A673 (cell line): ENCODE measurements at places on chromosomes 3 and 15.
A peak's percentile ranks its signal among the peaks of the same experiment; 100 is the strongest.

DNA sequence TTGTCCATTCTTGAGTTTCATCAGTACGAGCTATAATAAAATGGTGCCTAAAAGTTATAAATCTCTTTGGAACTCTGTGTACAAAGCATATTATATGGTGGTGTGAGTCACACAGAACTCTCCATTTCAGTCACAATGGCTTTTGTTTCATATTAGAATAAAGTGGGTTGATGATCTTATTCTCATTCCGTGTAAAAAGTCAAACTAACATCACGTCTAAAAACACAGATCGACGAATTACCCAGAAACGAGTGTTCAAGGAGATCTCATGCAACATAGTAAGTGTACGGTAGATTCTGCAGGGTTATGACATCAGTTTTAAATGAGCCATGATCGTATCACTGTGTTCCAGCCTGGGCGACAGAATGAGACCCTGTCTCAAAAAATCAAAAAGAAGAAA lies 122.4 kb downstream of the FOXP1 start:
- H3K36me3 ChIP-seq = no peaks in the 10 kb centered on the region
- no peak overlapping the region for H3K4me3 ChIP-seq
- no peaks in the 10 kb centered on the region for H3K27me3 ChIP-seq
- DNase-seq = no peak
- no peaks in the 10 kb centered on the region for H3K4me1 ChIP-seq

GRCh38 chr3:53137835-53138446 lies 7.7 kb upstream of the RFT1 start:
- no peaks in the 10 kb centered on the region for H3K36me3 ChIP-seq
- H3K4me3 ChIP-seq = no peak overlapping the region
- no peaks in the 10 kb centered on the region for H3K4me1 ChIP-seq

- H3K4me3 ChIP-seq = no peak overlapping the region
- DNase-seq = peak; percentile 75
- H3K4me1 ChIP-seq = no peaks in the 10 kb centered on the region
- H3K36me3 ChIP-seq = no peaks in the 10 kb centered on the region
- H3K27ac ChIP-seq = no peak overlapping the region
Observed at GRCh38 chr15:57861034-57861638, 154.6 kb downstream of the POLR2M start.

DNA sequence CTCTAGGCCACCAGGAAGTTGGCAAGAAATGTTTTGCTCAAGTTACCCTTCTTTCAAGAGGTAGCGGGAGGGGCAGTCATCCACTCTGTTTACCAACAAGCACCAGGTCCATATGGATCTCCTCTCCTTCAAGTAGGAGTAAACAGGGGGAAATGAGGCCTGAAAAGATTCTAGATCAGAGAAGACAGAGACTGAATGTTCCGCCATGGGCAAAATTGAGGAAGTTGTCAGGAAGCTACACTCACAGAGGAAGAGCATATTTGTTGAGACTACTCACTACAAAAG lies 81.6 kb downstream of the KLF15 start:
- DNase-seq = no peak
- no peak overlapping the region for H3K27ac ChIP-seq
- H3K27me3 ChIP-seq = no peaks in the 10 kb centered on the region

GRCh38 chr15:63488398-63488960 lies 15.9 kb upstream of the USP3 start:
- DNase-seq = no peak
- peaks cover 16% of the 10 kb centered on the region for H3K4me1 ChIP-seq
- no peaks in the 10 kb centered on the region for H3K36me3 ChIP-seq
- H3K27me3 ChIP-seq = no peaks in the 10 kb centered on the region
- H3K4me3 ChIP-seq = no peak overlapping the region
- H3K27ac ChIP-seq = no peak overlapping the region

GRCh38 chr3:94098452-94098851 lies 35.6 kb downstream of the NSUN3 start:
- H3K27me3 ChIP-seq = no peaks in the 10 kb centered on the region
- H3K4me3 ChIP-seq = no peak overlapping the region
- peak; percentile 40 for DNase-seq
- peaks cover 5% of the 10 kb centered on the region for H3K4me1 ChIP-seq
- no peak overlapping the region for H3K27ac ChIP-seq
